ENCODE measurements at places on chromosomes 5 and 9.

DNA sequence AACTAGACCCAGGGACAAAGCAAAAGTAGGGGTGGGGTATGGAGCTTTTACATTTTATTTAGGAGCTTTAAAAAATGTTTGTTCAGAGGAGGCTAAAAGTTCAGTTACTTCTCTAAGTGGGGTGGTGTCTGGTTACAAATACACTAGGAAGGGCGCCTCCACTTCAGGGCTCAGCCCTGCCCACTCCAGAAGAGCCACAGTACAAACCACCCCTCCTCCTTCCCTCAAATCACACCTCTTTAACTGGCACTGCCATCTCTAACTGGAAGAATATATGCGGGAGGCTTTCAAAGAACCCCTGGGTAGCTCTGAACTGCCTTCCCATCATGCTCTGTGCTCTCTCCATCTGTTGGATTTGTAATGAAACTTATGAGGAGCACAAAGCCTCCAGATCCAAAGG lies 98.8 kb upstream of the NFIB start:
- no peak for DNase-seq

- no peak for DNase-seq
Observed at GRCh38 chr5:32278406-32278805, 34.3 kb downstream of the MTMR12 start.

DNA sequence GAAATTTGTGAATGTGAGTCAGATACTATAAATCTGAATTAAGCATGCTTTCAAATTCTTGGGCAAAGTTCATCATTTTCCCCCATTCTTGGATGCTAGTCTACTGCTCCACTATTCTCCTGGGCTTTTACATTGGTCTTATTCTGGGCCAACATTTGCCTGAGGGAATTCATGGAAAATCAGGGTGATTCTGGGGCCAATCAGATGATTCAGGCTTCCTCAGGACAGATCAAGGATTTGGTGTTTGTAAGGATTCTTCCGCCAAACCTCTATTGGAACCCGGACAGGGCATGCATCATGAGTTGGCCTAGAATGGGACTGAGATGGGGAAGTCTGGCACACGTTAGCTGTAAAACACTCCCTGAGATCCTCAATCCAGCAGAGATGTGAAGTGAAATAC lies 113.8 kb downstream of the MEF2C start:
- no peak for DNase-seq

DNA sequence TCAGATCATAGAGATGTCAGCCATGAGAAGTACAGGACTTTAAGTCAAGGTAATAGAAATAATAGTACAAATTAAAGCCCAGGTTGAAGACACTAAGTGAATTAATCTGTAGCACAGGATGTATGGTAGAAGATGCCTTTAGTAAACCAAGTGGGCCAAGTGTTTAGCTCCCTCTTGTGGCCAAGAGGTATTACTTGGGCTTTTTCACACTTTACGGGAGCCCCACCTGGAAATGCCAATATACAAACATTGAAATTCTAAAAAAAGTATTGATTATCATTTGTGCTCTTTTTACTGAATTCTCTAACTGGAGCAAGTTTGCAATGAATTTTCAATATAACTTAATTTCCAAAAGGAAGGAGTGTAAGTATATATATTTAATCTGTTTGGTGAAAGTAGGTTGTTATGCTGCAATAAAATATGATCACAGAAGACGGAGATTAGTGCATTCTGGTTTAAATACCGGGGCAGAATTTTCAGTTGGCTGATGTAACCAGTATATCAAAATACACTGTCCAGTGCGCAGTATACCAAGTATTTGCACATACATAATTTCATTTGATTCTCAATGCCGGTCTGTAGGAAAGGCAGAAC lies 84.7 kb downstream of the PARP8 start:
- no peak for DNase-seq

Measured in neural crest cell (in vitro differentiated cells).